ENCODE measurements at places on chromosomes 7 and 10. TPM values are rescaled to one million over a fixed set of nuclear protein-coding genes. Genes with fewer than 3 reads are reported as not detected.

TMEM248 gene
- 82.6 TPM for total RNA-seq

C10orf90 gene
- not detected for total RNA-seq

GARS1 gene
- total RNA-seq = 366 TPM

DNA sequence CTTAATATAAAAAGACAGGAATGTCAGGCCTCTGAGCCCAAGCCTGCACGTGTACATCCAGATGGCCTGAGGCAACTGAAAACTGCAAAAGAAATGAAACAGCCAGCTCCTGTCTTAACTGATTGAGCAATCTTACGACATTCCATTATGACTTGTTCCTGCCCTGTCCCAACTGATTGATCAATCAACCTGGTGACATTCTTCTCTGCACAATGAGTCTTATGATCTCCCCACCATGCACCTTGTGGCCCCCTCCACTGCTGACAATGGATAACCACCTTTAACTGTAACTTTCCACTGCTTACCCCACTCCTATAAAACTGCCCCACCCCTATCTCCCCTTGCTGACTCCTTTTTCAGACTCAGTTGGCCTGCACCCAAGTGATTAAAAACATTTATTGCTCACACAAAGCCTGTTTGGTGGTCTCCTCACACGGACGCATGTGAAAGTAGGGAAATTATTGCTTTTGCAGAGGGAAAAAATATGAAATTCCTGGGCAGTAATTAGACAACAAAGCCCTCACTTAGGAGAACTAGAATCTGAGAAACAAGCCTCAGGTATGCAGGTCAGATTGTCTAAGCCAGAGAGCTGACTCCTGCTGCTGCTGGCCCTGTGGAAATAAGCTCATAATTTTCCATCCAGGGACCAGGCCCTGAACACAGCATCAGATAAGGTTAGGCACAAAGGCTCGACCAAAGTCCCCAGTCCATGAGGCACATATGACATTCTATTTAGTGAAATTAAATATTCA lies 5.3 kb downstream of the CYP3A7 start:
- H3K27ac ChIP-seq = no peak overlapping the region
- peaks cover 12% of the 10 kb centered on the region for H3K4me1 ChIP-seq
- no peak overlapping the region for H3K4me3 ChIP-seq

SEMA3E gene
- total RNA-seq = not detected

SUGCT gene
- 2.3 TPM for total RNA-seq

POLR2J2 gene
- total RNA-seq = 6.5 TPM

OIT3 gene
- total RNA-seq = not detected

- no peak overlapping the region for H3K27ac ChIP-seq
- peaks cover 19% of the 10 kb centered on the region for H3K27me3 ChIP-seq
- DNase-seq = no peak
- no peaks in the 10 kb centered on the region for H3K4me1 ChIP-seq
- H3K4me3 ChIP-seq = no peak overlapping the region
These were observed 755.2 kb upstream of the SORCS1 start for GRCh38 chr10:107919626-107920235.

DNA sequence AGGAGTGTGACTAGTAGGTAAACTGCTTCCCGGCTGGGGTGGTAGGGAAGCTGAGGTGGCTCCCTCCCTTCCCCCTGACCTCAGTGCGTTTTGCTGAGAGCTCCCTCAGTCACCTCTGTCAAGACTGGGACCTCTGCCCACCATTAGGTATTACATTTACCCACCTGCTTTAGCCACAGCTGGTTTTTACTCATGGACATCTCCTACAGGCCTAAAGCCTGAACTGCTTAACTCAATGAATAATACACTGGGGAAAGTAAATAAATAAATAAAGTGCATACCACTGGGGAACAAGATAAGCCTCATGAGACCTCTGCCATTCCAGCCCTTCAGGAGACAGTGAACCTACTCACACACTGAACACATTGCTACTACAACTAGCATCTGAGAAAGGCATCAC lies 38.9 kb upstream of the CDK13 start:
- peaks cover 12% of the 10 kb centered on the region for H3K4me1 ChIP-seq
- no peak for DNase-seq
- H3K27me3 ChIP-seq = no peaks in the 10 kb centered on the region

DNA sequence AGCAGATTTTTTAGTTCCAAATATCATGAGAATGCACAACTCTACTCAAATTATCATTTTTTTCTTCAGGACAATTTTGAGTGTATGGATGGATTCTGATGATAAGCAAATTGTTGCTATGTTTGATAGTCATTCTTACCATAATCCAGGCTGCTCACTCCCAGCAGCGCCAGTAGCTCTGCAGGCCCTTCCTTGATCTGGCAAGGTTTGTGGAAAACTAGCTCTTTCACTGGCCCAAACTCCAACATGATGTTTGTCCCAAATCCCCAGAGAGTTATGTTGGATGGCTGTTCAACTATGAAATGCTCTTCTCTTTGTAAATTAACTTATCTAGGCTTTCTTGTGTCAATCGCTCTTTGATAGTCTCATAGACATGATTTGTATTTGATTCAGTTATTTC lies 933.7 kb downstream of the DNAJB9 start:
- H3K36me3 ChIP-seq = no peaks in the 10 kb centered on the region
- no peaks in the 10 kb centered on the region for H3K4me1 ChIP-seq
- DNase-seq = no peak
- H3K27ac ChIP-seq = no peak overlapping the region

DNA sequence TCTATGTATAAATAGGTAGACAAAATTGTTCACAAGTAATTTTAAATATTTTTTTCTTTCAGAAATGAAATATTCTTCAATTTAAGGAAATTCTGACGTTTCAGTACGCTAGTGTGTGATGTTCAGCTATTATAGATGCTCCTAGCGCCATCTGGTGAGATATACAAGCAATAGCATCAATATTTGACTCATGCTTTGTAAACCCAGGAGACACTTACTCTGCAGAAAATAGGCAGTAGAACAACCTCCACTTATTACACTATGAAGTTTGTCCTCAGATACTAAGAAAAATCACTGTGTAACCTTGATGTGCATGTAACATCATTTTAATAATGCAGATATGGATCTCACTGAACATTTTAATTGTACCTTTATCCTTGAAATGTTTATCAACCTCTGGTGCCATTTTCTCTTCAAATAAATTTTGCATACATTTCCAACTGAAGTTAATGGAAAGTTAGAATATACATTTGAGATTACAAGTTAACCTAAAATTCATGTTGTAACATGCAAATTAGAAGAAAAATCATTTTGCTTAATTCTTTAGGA lies 151.5 kb upstream of the FAM3C start:
- H3K4me3 ChIP-seq = no peak overlapping the region
- peaks cover 5% of the 10 kb centered on the region for H3K27me3 ChIP-seq
- no peak overlapping the region for H3K27ac ChIP-seq

GPR146 gene
- total RNA-seq = 2.4 TPM

UNCX gene
- total RNA-seq = not detected

GRCh38 chr7:94264756-94265155 lies 129.9 kb upstream of the COL1A2 start:
- no peak for DNase-seq
- no peaks in the 10 kb centered on the region for H3K4me1 ChIP-seq
- no peak overlapping the region for H3K27ac ChIP-seq
- no peak overlapping the region for H3K4me3 ChIP-seq
- no peaks in the 10 kb centered on the region for H3K36me3 ChIP-seq
- peaks cover 14% of the 10 kb centered on the region for H3K27me3 ChIP-seq

KIFBP gene
- 13.3 TPM for total RNA-seq

GRCh38 chr7:106717254-106717954 lies 56.4 kb upstream of the CCDC71L start:
- DNase-seq = no peak
- no peaks in the 10 kb centered on the region for H3K27me3 ChIP-seq
- H3K27ac ChIP-seq = no peak overlapping the region
- no peak overlapping the region for H3K4me3 ChIP-seq

GRCh38 chr10:132283604-132284382 lies 24.0 kb downstream of the STK32C start:
- H3K4me1 ChIP-seq = no peaks in the 10 kb centered on the region
- H3K4me3 ChIP-seq = no peak overlapping the region
- peaks cover 2% of the 10 kb centered on the region for H3K36me3 ChIP-seq
- DNase-seq = no peak
- H3K27ac ChIP-seq = no peak overlapping the region
- H3K27me3 ChIP-seq = no peaks in the 10 kb centered on the region

DNA sequence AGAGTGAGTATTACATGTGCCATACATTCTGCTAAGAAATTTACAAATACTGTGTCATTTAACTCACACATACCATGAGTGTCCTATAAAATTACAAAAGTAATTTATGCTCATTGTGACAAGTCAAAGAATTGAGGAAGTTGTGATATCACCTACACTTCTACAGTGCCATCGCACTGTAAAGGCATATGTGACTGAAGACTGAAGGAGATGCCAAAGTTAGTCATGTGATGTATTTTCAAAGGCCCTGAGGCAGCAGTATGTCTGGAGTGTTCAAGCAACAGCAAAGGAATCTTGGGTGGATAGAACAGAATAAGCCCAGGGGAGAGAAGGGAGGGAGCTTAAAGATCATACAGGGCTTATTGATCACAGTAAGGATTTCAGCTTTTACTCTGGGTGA lies 176.8 kb downstream of the WNT2 start:
- peaks cover 4% of the 10 kb centered on the region for H3K4me1 ChIP-seq
- no peak overlapping the region for H3K4me3 ChIP-seq
- H3K27me3 ChIP-seq = no peaks in the 10 kb centered on the region

DNA sequence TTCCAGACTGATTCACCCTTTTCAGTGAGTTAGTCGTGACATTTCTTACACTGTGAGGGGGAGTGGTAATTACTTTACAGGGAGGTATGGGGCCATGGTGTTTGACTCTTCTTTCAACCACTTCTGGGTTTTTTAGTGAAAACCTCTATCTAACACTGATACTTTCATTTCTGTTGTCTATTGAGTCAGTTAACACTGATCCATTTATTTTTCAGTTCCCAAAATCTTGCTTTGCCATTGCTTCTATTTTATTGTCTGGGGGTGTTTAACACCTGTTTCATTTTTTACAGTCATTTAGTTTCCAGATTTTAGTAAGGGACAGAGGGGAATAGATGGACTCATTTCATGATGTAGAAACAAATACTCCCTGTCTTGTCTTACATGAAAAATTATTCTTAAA lies 61.5 kb downstream of the HELLS start:
- H3K4me3 ChIP-seq = no peak overlapping the region
- H3K4me1 ChIP-seq = peaks cover 8% of the 10 kb centered on the region
- peaks cover 64% of the 10 kb centered on the region for H3K36me3 ChIP-seq
- no peaks in the 10 kb centered on the region for H3K27me3 ChIP-seq
- no peak overlapping the region for H3K27ac ChIP-seq

GRCh38 chr10:5503477-5503835 lies 4.1 kb upstream of the CALML5 start:
- H3K27me3 ChIP-seq = no peaks in the 10 kb centered on the region
- no peaks in the 10 kb centered on the region for H3K36me3 ChIP-seq
- H3K4me1 ChIP-seq = no peaks in the 10 kb centered on the region
- no peak overlapping the region for H3K4me3 ChIP-seq
- no peak overlapping the region for H3K27ac ChIP-seq
- DNase-seq = no peak

HNRNPA2B1 gene
- 968 TPM for total RNA-seq

- H3K4me3 ChIP-seq = no peak overlapping the region
- no peaks in the 10 kb centered on the region for H3K36me3 ChIP-seq
- H3K27ac ChIP-seq = no peak overlapping the region
These were observed 79.5 kb downstream of the DIP2C start for GRCh38 chr10:609868-610545.

DNA sequence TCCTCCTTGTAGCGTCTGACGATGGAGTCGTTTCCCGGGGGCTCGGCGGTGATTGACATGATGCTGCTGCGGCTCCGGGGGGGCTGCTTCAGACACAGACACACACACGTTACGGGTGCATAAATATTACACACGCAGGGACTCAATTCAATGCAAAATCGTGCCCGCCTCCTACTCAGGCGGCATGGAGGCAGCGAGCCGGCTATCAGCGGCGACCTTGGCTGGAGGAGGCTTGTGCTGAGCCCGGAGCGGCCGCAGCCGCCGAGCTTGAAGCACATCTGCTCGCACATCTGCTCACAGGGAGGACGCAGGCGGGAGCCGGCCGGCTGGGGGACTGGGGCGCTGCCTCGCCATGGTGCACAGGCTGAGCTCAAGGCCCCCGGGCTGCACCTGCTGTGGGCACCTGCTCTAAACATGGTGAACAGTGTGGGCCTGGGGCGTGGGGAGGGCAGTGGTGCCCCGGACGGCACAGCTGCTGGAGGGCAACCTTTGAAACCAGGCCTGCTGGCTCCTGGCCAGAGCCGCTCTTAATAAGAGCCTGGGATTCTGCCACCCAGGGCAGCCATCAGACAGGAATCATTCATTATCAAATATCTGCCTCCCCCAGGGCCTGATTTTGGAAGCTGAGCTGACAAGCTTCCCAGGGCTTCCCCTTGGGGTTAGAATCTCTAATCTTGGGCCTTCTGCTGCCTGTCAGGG lies 84.7 kb upstream of the GNA12 start:
- H3K27me3 ChIP-seq = no peaks in the 10 kb centered on the region
- peaks cover 35% of the 10 kb centered on the region for H3K36me3 ChIP-seq
- no peak for DNase-seq
- no peak overlapping the region for H3K4me3 ChIP-seq

DNA sequence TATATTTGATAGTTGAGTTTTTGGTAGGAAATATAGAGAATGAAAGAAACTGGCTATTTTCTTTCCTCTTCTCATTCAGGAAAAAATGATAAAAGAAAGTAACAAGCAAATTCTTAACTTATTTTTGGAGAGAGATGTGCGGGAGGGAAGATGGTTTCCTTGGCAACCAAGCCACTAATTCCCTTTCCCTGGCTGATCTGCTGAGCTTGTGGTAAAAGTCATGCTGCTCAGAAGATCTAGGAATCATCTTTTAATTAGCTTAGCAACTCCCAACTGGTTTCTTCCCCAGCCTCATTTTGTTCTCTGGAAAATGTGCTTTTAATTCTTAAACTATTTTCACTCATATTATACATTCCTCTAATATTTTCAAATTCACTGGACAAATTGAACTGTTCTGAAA lies 11.8 kb downstream of the UROS start:
- peaks cover 19% of the 10 kb centered on the region for H3K36me3 ChIP-seq
- H3K27me3 ChIP-seq = no peaks in the 10 kb centered on the region

DNA sequence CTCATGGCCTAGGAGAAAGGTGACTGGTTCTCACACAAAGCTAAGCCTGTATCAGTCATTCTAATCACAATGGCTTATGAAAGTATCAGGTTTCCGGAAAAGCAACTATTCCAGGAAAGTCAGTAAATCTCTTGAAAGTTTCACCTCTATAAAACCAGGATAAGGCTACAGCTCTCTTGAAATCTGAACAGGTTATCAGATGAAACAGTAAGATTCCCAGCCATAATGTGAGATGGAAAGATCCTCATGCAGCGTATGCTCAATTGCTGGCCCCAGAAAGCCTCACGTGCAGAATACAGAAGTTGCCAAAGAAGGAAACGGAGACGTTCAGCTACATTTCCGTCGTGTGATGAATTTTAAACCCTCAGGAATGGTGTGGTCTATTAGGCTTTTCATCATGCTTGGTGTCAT lies 90.0 kb downstream of the PFKFB3 start:
- no peak for DNase-seq
- peak overlapping the region; percentile 26 for H3K27ac ChIP-seq
